Type B pancreatic cell (in vitro differentiated cells): ENCODE measurements at places on chromosomes 4 and X. TPM values are rescaled to one million over a fixed set of nuclear protein-coding genes. Genes with fewer than 3 reads are reported as not detected.

- no peak for DNase-seq
- H3K27me3 ChIP-seq, result no peaks in the 10 kb centered on the region
- H3K27ac ChIP-seq, result no peak overlapping the region
- H3K4me3 ChIP-seq, result no peak overlapping the region
- H3K36me3 ChIP-seq, result no peaks in the 10 kb centered on the region
Measured at GRCh38 chrX:101682723-101683122, 23.1 kb upstream of the ARMCX2 start.

The SULT1B1 gene
- 2.5 and 4.4 TPM in 2 replicates for total RNA-seq

- H3K27ac ChIP-seq, result no peak overlapping the region
- H3K4me3 ChIP-seq, result no peak overlapping the region
- H3K36me3 ChIP-seq, result no peaks in the 10 kb centered on the region
- peaks cover 53% of the 10 kb centered on the region for H3K4me1 ChIP-seq
- no peaks in the 10 kb centered on the region for H3K27me3 ChIP-seq
Measured at GRCh38 chr4:147790412-147790811, 58.5 kb downstream of the ARHGAP10 start.

DNA sequence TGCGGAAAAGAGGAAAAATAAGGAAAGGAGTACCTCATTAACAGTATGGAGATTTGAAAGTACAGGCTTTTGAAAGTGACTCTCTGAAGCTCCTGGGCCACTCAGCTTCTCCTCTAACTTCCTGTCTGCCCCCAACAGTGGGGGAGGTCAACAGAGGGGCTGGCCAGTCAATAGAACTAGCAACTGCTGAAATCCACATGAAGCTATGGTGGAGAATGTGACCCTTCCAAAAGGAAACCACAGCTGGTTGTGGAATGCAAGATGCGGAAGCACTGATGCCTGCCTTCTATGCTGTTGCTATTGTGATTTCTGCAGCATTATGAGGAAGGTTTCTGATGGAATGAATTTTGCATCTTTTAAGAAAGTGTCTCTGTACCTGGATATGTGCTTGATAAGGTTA is 2.4 kb downstream of the CORIN start:
- H3K27me3 ChIP-seq, result peaks cover 31% of the 10 kb centered on the region
- peaks cover 14% of the 10 kb centered on the region for H3K4me1 ChIP-seq
- H3K27ac ChIP-seq, result no peak overlapping the region
- H3K4me3 ChIP-seq, result no peak overlapping the region
- DNase-seq, result no peak
- H3K36me3 ChIP-seq, result peaks cover 19% of the 10 kb centered on the region

The MGARP gene
- total RNA-seq, result 1.3 and 1.7 TPM in 2 replicates

- peak overlapping the region; percentile 88 for H3K27ac ChIP-seq
- H3K4me1 ChIP-seq, result no peaks in the 10 kb centered on the region
- H3K36me3 ChIP-seq, result peaks cover 59% of the 10 kb centered on the region
- DNase-seq, result no peak
- no peak overlapping the region for H3K4me3 ChIP-seq
Measured at GRCh38 chrX:2631743-2632532, 59.2 kb upstream of the CD99 start.

DNA sequence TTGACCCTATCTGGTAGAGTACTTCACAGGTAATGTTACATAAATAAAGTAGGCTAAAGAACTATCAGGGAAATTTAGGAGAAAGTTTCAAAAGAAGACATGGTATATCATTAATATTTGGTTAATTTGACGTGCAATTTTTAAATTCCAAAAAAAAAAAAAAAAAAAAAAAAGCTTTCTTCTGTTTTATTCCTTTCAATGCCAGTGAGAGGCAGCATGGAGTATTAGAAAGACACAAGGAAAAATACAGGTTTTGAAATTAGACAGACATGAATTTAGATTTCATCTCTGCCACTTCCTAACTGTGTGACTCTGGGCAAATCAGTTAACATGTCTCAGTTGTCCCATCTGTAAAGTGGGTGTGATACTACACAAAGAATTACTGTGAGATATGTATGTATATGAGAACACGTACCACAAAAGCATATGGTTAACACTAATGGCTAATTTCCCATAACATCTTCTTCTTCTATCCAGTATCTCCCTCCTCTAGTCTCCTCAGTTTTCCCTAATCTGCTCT is 132.5 kb downstream of the GPC3 start:
- H3K27ac ChIP-seq, result no peak overlapping the region
- peaks cover 22% of the 10 kb centered on the region for H3K4me1 ChIP-seq
- H3K27me3 ChIP-seq, result no peaks in the 10 kb centered on the region
- DNase-seq, result no peak

The FREM3 gene
- total RNA-seq, result 0.31 and 1.1 TPM in 2 replicates

The ALAS2 gene
- total RNA-seq, result not detected in 2 replicates

DNA sequence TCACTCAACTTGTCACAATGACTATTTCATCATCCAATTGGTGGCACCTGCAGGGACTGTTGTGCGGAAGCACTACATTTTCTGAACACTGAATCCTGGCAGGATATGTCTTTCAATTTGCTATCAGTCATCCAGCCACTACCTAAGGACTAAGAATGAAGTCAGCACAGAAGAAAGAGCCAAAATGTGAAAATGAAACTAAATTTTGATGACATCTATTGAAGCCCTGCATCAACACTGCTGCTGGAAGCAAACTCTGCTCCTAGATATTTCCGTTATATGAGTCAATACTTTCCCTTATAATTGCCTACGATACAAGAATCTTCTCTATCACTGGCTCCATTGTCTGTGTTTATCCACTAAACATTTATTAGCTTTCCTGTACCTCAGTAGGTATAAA is 917.9 kb downstream of the RAPGEF2 start:
- H3K36me3 ChIP-seq, result no peaks in the 10 kb centered on the region
- H3K27me3 ChIP-seq, result no peaks in the 10 kb centered on the region
- no peak overlapping the region for H3K27ac ChIP-seq
- no peak for DNase-seq
- no peak overlapping the region for H3K4me3 ChIP-seq

The ENPEP gene
- 6.2 and 8.6 TPM in 2 replicates for total RNA-seq

GRCh38 chr4:135244056-135244455 is 1042.5 kb upstream of the PABPC4L start:
- peaks cover 3% of the 10 kb centered on the region for H3K4me1 ChIP-seq
- H3K36me3 ChIP-seq, result no peaks in the 10 kb centered on the region
- no peak for DNase-seq
- no peaks in the 10 kb centered on the region for H3K27me3 ChIP-seq

DNA sequence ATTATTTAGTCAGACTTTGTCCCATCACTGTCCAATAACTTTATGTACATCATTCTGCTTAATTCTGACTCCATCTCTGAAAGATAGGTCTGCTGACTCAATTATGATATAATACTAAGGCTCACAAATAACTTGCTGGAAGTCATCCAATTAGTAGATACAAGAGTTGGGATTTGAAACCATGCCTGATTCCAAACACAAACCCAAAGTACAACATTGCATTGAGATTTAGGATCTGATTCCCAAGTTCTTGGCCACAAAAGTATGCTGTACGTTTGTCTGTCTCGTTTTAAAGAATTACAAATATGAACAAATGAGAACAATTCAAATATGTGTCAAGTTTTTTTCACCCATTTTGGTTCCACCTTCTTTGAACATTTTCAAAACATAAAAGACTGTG is 108.8 kb downstream of the AMELX start:
- no peaks in the 10 kb centered on the region for H3K4me1 ChIP-seq
- H3K36me3 ChIP-seq, result no peaks in the 10 kb centered on the region
- no peak for DNase-seq
- no peak overlapping the region for H3K4me3 ChIP-seq
- H3K27me3 ChIP-seq, result no peaks in the 10 kb centered on the region

- no peaks in the 10 kb centered on the region for H3K27me3 ChIP-seq
- H3K36me3 ChIP-seq, result peaks cover 29% of the 10 kb centered on the region
- H3K4me3 ChIP-seq, result no peak overlapping the region
- no peak for DNase-seq
Measured at GRCh38 chr4:122977103-122977502, 54.7 kb upstream of the NUDT6 start.

The RNF128 gene
- 14.8 and 29.4 TPM in 2 replicates for total RNA-seq

GRCh38 chr4:1062419-1062818 is 50.9 kb downstream of the RNF212 start:
- H3K27me3 ChIP-seq, result peaks cover 56% of the 10 kb centered on the region
- H3K27ac ChIP-seq, result no peak overlapping the region
- H3K36me3 ChIP-seq, result no peaks in the 10 kb centered on the region
- no peak for DNase-seq
- H3K4me1 ChIP-seq, result peaks cover 9% of the 10 kb centered on the region

The MTMR8 gene
- total RNA-seq, result 1.7 and 3.2 TPM in 2 replicates

GRCh38 chr4:148055844-148056243 is 324.0 kb downstream of the ARHGAP10 start:
- no peak overlapping the region for H3K4me3 ChIP-seq
- peaks cover 48% of the 10 kb centered on the region for H3K4me1 ChIP-seq
- no peaks in the 10 kb centered on the region for H3K27me3 ChIP-seq
- peaks cover 8% of the 10 kb centered on the region for H3K36me3 ChIP-seq
- DNase-seq, result no peak

DNA sequence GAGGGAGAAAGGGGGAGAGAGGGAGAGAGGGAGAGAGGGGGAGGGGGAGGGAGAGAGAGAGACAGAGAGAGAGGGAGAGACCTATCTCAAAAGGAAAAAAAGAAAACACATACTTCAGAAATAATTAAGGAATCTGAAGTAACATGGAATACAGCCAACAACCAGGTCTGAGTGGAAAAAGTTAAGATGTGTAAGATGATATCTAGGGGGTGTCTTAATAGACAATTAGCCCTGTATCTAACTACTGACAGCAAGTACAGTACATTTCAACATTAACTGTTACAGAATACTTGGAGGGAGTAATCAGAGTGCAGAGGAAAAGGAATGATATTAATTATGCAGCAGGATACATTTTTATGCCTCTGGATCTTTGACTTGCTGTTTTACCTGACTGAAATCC is 22.4 kb downstream of the NUP54 start:
- H3K27me3 ChIP-seq, result no peaks in the 10 kb centered on the region
- H3K27ac ChIP-seq, result no peak overlapping the region
- no peak overlapping the region for H3K4me3 ChIP-seq
- no peak for DNase-seq
- no peaks in the 10 kb centered on the region for H3K4me1 ChIP-seq

GRCh38 chr4:142369141-142369540 is 477.0 kb downstream of the INPP4B start:
- no peaks in the 10 kb centered on the region for H3K27me3 ChIP-seq
- no peak overlapping the region for H3K4me3 ChIP-seq
- DNase-seq, result no peak
- peaks cover 5% of the 10 kb centered on the region for H3K36me3 ChIP-seq
- no peak overlapping the region for H3K27ac ChIP-seq

GRCh38 chr4:139528377-139529005 is 27.5 kb downstream of the SETD7 start:
- no peak overlapping the region for H3K4me3 ChIP-seq
- DNase-seq, result no peak
- peaks cover 33% of the 10 kb centered on the region for H3K36me3 ChIP-seq
- peaks cover 19% of the 10 kb centered on the region for H3K4me1 ChIP-seq
- no peak overlapping the region for H3K27ac ChIP-seq

DNA sequence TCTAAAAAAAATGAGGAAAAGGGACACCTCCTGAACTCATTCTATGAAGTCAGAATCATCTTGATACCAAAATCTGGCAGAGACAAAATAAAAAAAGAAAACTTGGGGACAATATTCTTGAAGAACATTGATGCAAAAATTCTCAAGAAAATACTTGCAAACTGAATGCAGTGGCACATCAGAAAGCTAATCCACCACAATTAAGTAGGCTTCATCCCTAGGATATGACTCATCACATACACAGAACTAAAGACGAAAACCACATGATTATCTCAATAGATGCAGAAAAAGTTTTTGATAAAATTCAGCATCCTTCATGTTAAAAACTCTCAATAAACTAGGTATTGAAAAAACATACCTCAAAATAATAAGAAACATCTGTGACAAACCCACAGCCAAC is 98.3 kb downstream of the FAM47B start:
- no peak overlapping the region for H3K27ac ChIP-seq
- no peaks in the 10 kb centered on the region for H3K4me1 ChIP-seq
- no peak for DNase-seq
- peaks cover 3% of the 10 kb centered on the region for H3K36me3 ChIP-seq
- H3K27me3 ChIP-seq, result peaks cover 3% of the 10 kb centered on the region
- H3K4me3 ChIP-seq, result no peak overlapping the region

The ODAPH gene
- total RNA-seq, result not detected in 2 replicates

GRCh38 chrX:70476934-70477733 is 32.5 kb downstream of the DLG3 start:
- H3K27me3 ChIP-seq, result no peaks in the 10 kb centered on the region
- peak overlapping the region; percentile 90 for H3K27ac ChIP-seq
- peaks cover 9% of the 10 kb centered on the region for H3K36me3 ChIP-seq
- H3K4me3 ChIP-seq, result peak overlapping the region; percentile 44
- no peak for DNase-seq

DNA sequence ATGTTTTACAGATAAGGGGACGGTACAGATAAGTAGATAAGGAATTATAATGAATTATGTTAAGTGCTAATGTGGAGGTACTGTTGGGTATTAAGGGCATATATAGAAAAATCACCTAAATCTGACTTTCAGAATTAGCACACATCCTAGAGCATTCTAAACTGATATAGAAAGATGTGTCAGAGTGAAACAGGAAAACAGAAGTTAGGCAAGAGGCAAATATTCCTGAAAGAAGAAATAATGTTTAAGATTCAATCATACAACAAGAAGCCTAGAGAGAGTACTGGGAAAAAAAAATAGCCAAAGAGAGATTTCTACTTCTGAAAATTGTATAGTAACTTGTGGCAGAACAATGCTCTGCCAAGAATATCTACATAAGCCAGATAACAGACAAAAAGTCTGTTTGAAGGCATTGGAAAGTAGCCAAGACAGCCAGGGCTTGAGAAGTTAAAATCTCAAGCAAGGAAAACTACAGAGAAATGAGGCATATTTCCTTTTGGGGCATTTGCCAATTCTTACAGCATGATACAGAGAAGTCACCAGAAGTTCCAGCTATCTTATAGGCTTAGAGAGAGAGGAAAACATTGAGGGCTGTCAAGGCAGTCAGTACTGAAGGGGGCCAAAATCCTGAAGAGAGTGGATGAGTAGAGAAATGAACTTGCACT is 646.0 kb downstream of the RPA4 start:
- H3K36me3 ChIP-seq, result peaks cover 29% of the 10 kb centered on the region
- H3K27me3 ChIP-seq, result no peaks in the 10 kb centered on the region
- no peak overlapping the region for H3K27ac ChIP-seq
- no peak for DNase-seq
- H3K4me1 ChIP-seq, result peaks cover 14% of the 10 kb centered on the region

The GPC4 gene
- 20.9 and 69.0 TPM in 2 replicates for total RNA-seq

DNA sequence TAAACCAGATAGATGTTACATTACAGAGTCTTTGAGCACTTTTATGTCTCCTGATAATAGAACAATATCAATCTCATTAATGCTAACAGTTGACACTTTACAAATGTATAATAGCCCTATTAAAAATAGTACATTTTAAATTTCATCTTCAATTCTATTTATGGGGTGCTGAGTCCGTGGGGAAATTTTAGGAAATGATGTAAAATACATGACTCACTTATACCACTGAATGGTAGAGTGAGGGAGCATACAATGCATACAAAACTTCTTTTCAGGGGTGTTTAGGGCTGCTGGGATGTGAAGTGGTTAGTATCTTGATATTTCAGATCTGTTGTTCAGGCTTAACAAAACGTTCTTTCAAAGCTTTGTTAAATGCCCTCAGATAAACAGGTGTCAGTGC is 696.2 kb downstream of the TRAM1L1 start:
- no peaks in the 10 kb centered on the region for H3K27me3 ChIP-seq
- no peak for DNase-seq
- no peaks in the 10 kb centered on the region for H3K36me3 ChIP-seq
- H3K4me1 ChIP-seq, result no peaks in the 10 kb centered on the region
- H3K4me3 ChIP-seq, result no peak overlapping the region
- H3K27ac ChIP-seq, result no peak overlapping the region

The GABRE gene
- total RNA-seq, result 5.5 and 9.9 TPM in 2 replicates

- no peaks in the 10 kb centered on the region for H3K36me3 ChIP-seq
- no peak for DNase-seq
- no peak overlapping the region for H3K27ac ChIP-seq
- H3K4me1 ChIP-seq, result no peaks in the 10 kb centered on the region
- no peak overlapping the region for H3K4me3 ChIP-seq
Measured at GRCh38 chrX:123277821-123278220, 93.7 kb downstream of the GRIA3 start.
